ENCODE measurements at places on chromosomes 5 and 9. TPM values are rescaled to one million over a fixed set of nuclear protein-coding genes. Genes with fewer than 3 reads are reported as not detected.
A peak's percentile ranks its signal among the peaks of the same experiment; 100 is the strongest.

DNA sequence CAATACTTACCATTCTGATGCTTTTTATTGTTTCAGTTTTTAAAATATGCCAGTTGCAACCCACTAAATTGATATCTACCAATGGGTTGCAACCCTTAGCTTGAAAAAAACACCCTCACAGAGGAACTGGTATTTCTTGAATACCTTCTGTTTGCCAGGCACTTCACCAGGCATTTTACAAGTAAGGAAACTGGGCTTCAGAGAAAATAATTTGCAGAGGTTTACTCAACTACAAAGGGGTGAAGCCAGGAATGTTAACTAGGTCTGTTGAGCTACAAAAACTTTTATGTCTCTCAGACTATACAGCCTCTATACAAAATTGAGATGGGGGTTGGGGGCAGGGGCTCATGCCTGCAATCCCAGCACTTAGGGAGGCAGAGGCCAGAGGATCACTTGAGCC lies 65.0 kb downstream of the STX17 start:
- no peak for DNase-seq

- DNase-seq: no peak
Observed at GRCh38 chr9:138050472-138051330, 173.1 kb downstream of the CACNA1B start.

GRCh38 chr9:133331641-133332380 lies 4.2 kb downstream of the SURF6 start:
- DNase-seq: no peak

GRCh38 chr9:135792268-135793128 lies 90.5 kb downstream of the KCNT1 start:
- DNase-seq: no peak

- DNase-seq: no peak
Observed at GRCh38 chr9:126626127-126626925, 12.6 kb downstream of the LMX1B start.

DNA sequence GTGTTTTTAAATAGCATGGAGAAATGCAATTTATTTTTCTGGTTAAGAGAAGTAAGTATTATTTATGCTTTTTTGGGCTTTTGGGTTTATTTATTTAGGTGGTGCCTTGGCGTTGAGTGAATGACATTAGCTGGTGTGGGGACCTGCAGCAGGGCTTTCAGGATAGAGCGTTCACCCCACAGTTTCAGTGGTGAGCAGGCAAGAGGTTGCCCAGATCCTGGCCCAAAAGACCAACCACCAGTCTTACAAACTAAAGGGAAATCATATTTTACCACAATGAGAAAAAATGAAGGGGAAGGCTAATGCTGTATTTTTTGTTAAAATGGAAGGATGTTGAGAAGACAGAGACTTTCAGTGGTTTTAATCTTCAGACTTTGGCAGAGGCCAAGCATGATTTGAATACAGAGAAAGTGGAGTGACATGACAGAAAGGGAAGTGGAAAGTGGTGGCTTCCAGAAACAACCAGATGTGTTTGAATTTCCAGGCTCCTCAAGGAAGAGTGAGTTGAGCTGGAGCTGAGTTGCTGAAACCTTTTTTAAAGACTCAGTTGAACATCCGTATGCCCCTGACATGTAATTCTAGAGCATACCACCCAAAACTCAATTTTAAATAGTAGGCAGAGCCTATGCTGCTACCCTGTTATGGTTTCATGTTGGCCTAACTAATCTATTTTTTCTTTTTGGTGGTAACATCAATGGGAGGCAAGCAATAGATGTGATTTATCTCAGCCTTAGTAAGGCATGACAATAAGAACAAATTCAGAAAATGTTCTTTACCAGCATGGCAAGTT lies 94.8 kb downstream of the AOPEP start:
- no peak for DNase-seq

- DNase-seq: no peak
Observed at GRCh38 chr5:149697001-149697400, 33.1 kb upstream of the PPARGC1B start.

DNA sequence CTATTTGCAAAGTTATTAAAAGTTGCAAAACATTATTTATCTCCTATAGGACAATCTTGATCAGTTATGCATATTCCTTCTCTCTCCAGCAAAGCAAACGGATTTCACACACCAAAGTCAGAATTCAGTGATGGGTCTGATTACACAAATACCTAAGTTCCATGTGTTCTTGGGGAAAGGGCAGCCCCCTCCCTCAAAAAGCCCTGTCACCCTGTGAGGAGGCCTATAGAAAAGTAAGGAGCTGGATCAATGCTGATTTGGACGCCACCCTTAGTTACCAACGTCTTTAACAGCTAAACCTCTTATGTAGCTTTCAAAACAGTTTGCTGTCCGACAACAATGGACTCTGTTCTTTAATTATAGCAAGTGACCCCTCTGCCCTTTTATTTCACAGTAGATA lies 6.4 kb downstream of the ZNF608 start:
- no peak for DNase-seq

GRCh38 chr5:141313711-141314110 lies 6.9 kb downstream of the TAF7 start:
- DNase-seq: no peak

DNA sequence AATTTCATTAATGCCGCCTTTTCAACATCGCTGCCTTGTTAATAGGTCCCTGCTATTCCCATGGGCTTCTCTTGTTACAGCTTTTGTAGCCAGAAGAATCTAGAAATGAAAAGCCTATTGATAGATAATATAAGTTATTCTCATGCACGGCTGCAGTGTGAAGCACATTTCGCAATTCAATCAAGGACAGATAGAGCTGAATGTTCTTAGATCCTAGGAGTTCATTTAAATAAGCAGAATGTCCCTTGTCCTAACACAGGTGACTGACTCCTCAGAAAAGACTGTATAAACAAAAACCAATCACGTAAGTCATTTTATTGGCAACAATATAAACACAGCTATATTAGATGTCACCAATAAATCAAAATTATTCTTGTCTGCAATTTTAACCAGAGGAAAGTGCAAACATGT lies 9.4 kb downstream of the GLIS3 start:
- DNase-seq: no peak

- no peak for DNase-seq
Observed at GRCh38 chr9:29691758-29692407, 2118.6 kb upstream of the C9orf72 start.

- DNase-seq: no peak
Observed at GRCh38 chr5:174617285-174617684, 107.1 kb upstream of the MSX2 start.

DNA sequence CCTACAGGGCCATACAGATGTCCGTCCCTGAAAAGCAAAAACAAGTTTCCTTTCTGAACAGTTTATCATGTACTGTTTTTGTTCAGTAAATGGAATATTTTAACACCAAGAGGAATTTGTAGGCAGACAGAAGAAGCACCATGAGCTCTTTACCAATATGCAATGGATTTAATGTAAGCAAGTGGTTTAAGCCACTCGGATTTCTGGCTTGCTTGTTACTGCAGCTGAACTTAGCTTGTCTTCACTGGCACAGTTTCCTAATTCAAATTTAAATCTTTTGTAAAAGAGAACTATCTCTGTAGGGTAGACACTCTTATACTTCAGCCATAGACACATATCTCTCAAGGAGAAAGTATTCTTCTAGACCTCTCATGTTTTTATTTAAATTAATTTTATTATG lies 12.7 kb upstream of the EBF1 start:
- no peak for DNase-seq

DNA sequence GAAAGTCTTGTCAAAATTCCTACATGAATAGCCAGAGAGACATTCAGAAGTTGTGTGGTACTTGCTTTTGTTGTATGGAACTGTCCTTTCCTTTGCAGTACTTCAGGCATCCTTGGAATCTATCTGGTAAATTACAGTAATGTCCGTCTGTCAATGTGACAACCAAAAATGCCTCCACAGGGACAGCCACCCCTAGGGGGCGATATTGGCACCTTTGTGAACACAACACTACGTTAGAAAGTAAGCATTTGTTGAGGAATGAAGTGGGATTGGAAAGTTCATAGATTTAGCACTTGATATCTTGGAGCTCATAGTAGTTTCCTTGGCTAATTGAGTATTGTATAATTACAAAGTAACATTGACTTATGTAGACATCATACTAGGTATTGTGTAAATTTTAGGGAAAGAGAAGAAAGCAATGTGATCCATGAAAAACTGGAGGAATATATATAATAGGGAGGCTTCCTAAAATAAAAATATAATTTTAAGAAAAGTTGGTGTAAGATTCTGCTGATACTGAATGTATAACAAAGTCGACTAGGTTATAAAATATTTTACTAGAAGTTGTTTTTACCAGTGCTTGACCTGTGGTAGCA lies 32.7 kb downstream of the TMEFF1 start:
- no peak for DNase-seq

DNA sequence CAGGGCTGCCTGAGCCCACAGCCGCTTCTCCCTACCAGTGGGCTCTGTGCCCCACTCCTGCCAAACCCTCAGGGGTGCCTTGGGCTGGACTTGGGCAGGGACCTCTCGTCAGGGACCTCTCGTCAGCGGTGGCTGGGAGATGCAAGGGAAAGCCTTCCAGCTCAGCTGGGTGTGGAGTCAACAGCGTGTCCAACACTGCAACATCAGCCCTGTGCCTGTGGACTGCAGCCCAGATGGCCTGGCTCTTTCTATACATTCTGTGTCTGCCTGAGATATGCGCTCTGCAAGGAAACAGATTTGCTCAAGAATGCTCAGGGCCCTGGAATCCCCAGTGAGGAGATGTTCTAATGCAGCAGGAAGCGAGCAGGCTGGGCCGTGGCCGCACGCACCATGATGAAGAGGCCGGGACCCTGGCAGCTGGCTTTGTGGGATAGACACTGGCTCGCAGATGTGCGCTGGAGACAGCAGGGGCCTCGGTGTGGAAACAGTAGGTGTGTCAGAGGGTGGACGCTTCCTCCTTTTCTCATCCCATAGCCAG lies 85.0 kb upstream of the COL5A1 start:
- DNase-seq: peak; percentile 45

DNA sequence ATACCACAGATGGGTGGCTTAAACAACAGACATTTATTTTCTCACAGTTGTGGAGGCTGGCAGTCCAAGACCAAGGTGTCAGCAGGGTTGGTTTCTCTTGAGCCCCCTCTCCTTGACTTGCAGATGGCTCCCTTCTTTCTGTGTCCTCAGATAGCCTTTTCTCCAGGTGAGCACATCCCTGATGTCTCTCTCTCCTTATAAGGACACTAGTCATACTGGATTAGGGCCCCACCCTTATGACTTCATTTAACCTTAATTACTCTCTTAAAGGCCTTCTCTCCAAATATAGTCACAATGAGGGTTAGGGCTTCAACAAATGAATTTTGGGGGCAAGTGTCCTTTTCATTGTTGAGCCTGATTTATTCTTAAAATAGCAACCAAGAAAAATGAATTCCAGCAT lies 14.7 kb downstream of the PTGER4 start:
- DNase-seq: no peak

- DNase-seq: no peak
Observed at GRCh38 chr5:96933764-96934707, 1.8 kb upstream of the LNPEP start.

DNA sequence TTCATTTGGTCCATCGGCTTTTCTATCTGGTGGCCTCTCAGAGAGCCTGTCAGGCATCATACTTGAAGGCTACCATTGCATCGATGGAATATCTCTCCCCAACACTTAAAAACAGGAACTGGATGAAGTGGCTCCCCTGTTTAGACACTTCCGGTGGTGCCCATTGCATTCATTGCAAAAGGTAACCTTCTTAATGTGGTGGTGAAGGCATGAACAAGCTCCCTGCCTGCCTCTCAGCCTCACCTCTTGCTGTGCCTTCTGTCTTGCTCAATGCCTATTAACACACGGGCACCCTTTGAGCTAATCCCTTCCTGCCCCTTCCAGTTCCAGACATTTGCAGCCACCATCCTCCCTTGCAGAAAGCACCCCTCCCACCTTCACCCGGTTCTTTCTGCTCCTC lies 233.1 kb upstream of the MSX2 start:
- DNase-seq: no peak

DNA sequence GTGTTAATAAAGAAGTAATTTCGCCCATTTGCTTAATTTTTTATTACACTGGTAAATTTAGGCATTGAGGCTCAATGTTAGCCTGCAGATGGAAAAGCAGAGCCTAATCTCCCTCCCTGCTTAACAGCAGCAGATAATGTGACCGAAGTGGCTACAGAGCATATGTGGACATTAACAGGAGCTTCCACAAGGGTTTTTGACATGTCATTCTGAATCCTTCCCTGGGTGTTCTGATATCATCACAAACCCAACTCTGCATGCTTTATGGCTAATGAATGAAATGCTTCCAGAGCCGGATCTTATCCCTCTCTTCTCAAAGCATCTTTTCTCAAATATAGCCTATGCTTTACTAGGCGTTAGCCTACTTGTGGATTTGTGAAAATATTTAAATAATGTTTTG lies 208.6 kb downstream of the CAAP1 start:
- DNase-seq: no peak

DNA sequence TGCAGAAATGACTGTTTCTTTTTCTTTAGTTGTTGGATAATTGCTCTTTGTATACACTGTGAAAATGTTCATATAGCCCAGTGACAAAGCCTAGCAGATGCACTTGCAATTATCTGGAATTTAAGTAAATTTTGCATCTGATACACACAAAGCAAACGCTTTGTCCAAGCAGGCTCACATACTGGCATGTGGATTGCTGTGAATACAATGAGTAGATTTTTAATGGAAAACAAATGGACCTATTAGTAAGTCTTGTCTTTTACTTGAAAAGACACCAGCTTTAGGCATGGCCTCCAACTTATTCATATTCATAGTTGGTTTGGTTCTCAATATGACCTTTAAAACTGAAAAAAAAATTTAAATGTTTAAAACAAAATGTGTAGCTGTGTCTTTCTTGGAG lies 1299.8 kb upstream of the WWC1 start:
- no peak for DNase-seq

- peak; percentile 61 for DNase-seq
Observed at GRCh38 chr5:96247097-96247701, 185.8 kb downstream of the PCSK1 start.

Gene FOXD4L6
- not detected for total RNA-seq

Gene NEURL1B
- 52.4 TPM for total RNA-seq

Gene PCDHA9
- total RNA-seq: 0.90 TPM

Gene ZNF454
- total RNA-seq: 10.6 TPM

Gene MARCHF3
- total RNA-seq: 8.6 TPM

Gene FOXD4L5
- 0.05 TPM for total RNA-seq

Gene FGF1
- total RNA-seq: 5.1 TPM
